ENCODE measurements at places on chromosomes 4 and X.

DNA sequence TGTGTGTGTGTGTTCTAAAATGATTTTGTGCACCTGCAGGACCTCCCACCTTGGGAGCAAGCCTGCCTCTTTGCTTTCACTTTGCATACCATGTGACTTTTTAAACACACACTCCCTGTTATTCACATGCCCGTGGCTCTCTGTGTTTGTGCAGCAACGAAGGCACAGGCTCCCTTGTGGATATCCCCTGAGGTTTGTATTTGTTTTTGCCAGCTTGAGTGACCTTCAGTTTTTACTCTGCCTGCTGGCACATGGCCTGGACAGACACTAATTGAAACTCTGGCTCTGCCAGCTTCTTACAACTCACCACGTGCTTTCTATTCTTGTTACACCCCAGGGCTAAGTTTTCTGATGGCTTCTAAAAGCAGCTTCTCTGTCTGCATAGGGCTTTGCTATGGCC lies 885.8 kb downstream of the SH3BGRL start:
- no peak for DNase-seq

DNA sequence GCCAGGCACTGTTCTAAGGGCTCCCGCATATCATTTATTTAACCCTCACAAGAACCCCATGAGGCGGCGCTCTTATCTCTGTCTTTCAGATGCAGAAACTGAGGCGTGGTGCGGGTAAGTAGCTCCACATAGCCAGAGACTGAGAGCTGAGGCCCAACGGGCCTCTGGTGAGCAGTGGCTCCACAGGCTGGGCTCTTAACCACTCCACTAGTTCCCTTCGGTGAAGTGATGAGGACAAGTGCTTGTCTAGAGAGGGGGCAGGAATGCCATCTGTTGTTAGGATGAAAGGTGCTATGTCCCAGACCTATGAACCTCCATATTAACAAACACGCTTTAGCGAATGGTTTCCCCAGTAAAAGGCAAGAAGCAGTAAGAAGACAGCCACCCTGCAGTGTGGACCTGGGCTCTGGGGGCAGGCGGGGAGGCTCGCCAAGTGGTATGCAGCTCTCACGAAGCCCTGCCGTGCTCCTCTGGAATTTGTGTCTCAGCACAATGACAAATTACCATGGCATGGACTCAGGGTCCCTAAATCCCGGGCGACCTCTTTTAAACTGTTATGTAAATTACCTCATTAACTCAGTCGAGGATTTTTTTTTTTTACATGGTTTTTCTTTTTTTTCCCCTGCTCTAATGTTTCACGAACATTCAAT lies 20.9 kb upstream of the S100G start:
- no peak for DNase-seq

DNA sequence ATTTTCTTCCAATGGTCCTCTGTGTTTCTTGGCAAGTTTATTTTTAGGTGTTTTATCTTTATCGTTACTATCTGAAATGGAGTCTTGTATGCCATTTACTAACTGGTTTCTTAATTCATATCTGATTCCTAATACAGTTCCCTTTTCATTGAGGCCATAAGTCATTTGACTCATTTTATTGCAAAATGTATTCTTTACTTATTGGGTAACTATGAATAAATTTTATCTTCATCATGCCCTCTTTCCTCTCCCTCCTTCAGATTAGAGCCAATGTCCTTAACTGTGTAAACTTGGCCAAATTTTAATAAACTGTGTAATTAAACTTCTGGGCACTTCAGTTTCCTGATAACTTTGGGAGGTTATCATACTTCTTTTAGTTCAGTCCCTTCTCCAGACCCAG lies 19.3 kb upstream of the MSMO1 start:
- DNase-seq = no peak

- no peak for DNase-seq
These were observed 296.3 kb upstream of the KLF3 start for GRCh38 chr4:38367642-38368174.

DNA sequence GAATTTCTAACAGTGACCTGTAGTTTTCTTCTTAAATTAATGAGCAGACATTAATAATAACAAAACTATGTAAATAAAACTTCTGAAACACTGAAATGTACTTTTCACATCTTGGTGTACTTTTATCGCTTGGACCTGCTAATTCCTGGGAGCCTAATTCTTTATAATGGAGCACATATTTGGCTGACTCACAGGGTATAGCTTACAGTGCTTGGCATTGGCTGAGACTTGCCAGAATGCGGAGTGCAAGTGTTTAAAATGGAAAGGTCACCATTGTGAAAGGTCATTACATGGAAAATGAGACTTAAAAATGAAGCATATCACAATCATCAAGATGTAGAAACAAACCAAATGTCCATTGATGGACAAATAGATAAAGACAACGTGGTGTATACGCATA lies 137.3 kb upstream of the PDLIM3 start:
- DNase-seq = no peak

- DNase-seq = no peak
These were observed 19.7 kb upstream of the GPR78 start for GRCh38 chr4:8560265-8561047.

DNA sequence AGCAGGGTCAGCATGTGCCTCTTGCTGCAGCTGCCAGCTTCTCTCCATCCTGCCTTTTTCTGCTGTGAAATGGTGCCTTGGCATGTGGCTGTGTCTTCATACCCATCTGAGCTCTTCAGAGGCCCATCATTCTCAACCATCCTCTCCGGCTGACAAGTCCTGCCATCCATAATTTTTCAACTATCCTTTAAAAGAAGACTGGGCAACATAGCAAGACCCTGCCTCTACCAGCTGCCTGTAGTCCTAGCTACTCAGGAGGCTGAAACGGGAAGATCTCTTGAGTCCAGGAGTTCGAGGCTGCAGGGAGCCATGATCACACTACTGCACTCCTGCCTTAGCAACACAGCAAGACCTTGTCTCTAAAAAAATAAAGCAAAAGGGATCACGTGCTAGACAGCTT lies 64.2 kb upstream of the TTC29 start:
- no peak for DNase-seq

- DNase-seq = no peak
These were observed 18.5 kb downstream of the UVSSA start for GRCh38 chr4:1365271-1366178.

DNA sequence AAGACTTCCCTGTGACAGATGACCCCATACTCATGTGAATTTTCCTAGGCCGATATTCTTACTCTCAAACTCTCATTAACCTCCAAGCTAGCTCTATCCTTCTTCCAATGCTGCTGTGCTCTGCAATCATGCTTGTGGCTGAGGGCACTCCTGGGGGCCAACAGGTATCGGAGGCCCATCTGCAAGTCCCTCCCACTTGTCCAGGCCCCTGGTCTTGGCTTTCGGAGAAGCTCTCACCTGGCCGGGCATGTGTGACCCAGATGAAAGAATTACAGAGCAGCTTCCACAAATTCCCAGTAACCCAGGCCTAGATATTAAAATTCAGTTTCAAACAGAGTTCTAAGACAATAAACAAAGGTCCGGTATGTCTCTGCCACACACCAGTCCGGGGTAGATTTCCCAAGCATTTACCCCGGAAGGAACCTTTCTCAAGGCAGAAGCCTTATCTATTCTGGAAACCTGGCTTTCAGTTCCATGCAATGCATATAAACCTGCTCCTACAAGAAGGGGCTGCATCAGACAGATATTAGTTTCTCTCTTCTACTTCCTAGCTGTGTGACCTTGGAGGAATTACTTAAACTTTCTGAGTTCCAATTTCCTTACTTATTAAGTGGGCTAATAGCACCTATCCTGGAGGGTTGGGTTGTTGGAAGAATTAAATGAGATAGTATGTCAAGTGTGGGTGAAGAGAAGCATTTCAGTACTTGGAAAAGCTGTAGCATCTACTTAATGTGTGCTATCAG lies 270.8 kb downstream of the PTTG2 start:
- no peak for DNase-seq

Data from activated CD8-positive, alpha-beta T cell treated with anti-CD3 and anti-CD28 coated beads, Interleukin-2, amount 10 ng/mL, durations not matched to agents 7 days and 5 days (primary cell).